ENCODE measurements at places on chromosomes 3 and 15. TPM values are rescaled to one million over a fixed set of nuclear protein-coding genes. Genes with fewer than 3 reads are reported as not detected.

DPPA2 gene
- total RNA-seq, result not detected

BFSP2 gene
- not detected for total RNA-seq

LRRN1 gene
- total RNA-seq, result 3.3 TPM

ISLR2 gene
- total RNA-seq, result not detected

UMPS gene
- 28.3 TPM for total RNA-seq

CPNE9 gene
- not detected for total RNA-seq

SCAPER gene
- 11.7 TPM for total RNA-seq

ASB14 gene
- total RNA-seq, result not detected

DGKG gene
- total RNA-seq, result 0.15 TPM

CHRNA7 gene
- total RNA-seq, result 0.52 TPM

LMAN1L gene
- total RNA-seq, result not detected

SEMA3F gene
- total RNA-seq, result 10.2 TPM

CRABP1 gene
- not detected for total RNA-seq

DBR1 gene
- 22.1 TPM for total RNA-seq

NDUFAF3 gene
- total RNA-seq, result 50.5 TPM

C3orf49 gene
- not detected for total RNA-seq

PSTPIP1 gene
- total RNA-seq, result not detected

GRAMD2A gene
- total RNA-seq, result 1.8 TPM

C3orf85 gene
- not detected for total RNA-seq

ANKRD63 gene
- not detected for total RNA-seq

RASGRP1 gene
- 12.1 TPM for total RNA-seq

CMTM7 gene
- 7.5 TPM for total RNA-seq

COLQ gene
- not detected for total RNA-seq

GCSAM gene
- total RNA-seq, result not detected

MFGE8 gene
- 66.0 TPM for total RNA-seq

CCDC13 gene
- total RNA-seq, result 0.17 TPM

GP9 gene
- not detected for total RNA-seq

MOBP gene
- total RNA-seq, result not detected

KPNA1 gene
- total RNA-seq, result 61.3 TPM

BMF gene
- total RNA-seq, result 27.2 TPM

LRIG1 gene
- 12.7 TPM for total RNA-seq

TFDP2 gene
- 58.9 TPM for total RNA-seq

SLC6A1 gene
- not detected for total RNA-seq

NEDD4 gene
- 26.6 TPM for total RNA-seq

FGF12 gene
- total RNA-seq, result 1.6 TPM

GOLGA8A gene
- total RNA-seq, result 25.8 TPM

CFAP100 gene
- total RNA-seq, result not detected

GOLGA8M gene
- not detected for total RNA-seq

CHRFAM7A gene
- total RNA-seq, result 4.7 TPM

XCR1 gene
- total RNA-seq, result not detected

LIPH gene
- 9.6 TPM for total RNA-seq

ARGFX gene
- not detected for total RNA-seq

PLS1 gene
- total RNA-seq, result 83.5 TPM

ZNF80 gene
- not detected for total RNA-seq

SELENOK gene
- 17.4 TPM for total RNA-seq

IGSF11 gene
- not detected for total RNA-seq

MAPK6 gene
- total RNA-seq, result 55.4 TPM

Data from renal cortical epithelial cell (primary cell).